Activated CD8-positive, alpha-beta memory T cell treated with anti-CD3 and anti-CD28 coated beads for 24 hours (primary cell): ENCODE measurements at places on chromosomes 2 and 18.
A peak's percentile ranks its signal among the peaks of the same experiment; 100 is the strongest.

- no peak for DNase-seq
These were observed 45.5 kb downstream of the SLC66A2 start for GRCh38 chr18:79905993-79906392.

DNA sequence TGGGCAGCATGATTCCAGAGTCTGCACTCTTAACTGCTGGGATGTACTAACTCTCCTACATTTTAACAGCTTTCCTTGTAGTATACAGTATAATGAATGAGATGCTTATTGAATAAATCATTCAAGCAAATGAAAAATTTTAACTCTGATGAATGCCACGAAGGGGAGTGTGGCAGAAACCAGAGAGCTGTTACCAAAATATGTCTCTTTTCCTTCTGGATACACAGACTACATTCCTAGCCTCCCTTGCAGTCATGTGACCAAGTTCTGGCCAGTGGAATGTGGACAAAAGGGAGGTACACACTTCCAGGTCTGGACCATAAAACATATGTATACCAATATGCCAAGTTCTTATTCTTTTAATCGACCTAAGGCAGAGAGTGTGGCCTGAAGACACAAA, 1.7 kb upstream of the EML4 start:
- DNase-seq: no peak

GRCh38 chr2:51807229-51807628, 775.3 kb upstream of the NRXN1 start:
- no peak for DNase-seq

DNA sequence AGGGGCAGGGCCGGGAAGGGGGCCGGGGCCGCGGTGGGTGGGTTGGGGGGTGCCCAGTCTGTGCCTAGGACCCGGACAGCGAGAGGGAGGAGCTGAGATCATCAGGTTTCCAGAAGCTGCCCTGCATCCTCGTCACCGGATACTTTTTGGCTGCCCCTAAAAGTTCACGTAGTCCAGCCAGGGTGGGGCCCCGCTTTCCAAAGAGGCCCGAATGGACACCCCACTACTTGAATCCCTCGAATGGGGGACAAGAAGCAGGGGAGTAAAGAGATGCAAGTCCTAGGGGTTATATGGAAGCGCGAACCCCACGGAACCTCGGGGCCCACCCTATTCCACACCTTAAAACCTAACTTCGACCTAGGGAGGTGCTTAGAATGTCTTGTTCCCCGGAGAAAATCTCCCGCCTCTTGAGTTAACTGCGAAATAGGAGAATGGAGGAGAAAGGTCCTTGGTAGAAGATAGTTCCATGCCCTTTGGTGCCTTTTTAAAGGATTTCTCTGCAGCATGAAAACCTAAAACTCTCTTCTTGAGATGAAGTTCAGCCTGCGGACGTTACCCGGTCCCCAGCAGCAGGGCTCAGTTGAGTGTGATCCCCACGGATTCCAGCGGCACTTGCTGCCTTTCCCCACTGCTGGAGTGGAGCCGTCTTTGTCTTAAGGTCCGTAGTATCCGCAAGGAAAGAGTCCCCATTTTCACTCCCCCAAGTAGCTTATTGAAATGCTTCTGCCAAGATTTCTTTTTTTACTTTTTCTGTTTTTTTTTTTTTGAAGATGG, 2.1 kb upstream of the RNF152 start:
- DNase-seq: peak; percentile 61

DNA sequence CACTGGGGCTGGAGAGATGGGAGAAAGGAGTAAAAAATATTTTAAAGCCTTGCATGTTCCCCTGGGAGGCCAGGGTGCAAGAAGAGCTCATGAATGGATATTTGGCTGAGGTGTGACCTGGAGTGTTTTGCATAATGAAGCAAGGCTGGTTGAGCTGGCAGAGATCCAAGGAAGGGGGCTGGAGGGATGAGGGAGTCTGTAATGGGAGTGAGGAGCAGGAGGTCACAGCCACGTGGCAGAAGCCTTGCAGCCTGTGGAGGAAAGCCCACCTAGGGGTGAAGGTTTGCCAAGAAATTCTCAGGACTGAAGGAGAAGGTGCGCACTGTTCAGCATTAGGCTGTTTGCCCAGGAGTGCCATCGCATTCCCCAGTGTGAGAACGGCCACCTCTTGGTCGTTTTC, 40.3 kb upstream of the ATP8B1 start:
- DNase-seq: no peak

DNA sequence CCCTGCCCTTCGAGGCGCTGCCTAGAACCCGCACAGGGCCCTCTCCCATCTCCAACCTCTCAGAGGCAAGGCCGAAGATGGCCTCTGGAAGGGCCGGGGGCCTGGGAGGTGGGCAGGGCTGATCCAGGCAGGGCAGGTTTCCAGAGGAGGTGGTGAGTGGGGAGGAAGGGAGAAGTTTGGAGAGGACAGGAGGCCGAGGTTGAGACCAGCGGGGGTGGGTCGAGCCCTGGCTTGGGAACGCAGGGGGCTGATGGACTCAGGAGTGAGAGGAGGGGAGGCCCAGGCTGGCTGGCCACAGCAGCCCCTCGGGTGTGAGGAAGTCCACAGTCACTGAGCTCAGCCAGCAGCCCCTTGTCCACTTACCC, 10.5 kb downstream of the CAPN10 start:
- no peak for DNase-seq

DNA sequence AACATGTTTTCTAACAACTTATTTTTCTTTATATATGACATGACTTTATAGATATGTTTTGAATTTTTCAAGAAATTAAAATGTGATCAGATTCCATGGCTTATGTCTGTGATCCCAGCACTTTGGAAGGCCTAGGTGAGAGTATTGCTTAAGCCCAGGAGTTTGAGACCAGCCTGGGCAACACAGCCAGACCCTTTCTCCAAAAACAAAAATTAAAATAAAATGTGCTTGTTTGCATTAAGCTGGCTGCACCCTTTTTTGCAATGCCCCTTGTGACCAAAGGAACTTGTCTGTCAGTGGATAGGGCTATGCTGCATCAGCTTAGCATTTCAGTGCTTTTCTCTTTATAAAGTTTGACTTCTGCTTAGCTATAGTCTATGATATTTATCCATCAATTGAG, 2.3 kb upstream of the INO80D start:
- no peak for DNase-seq

- no peak for DNase-seq
These were observed 59.6 kb upstream of the ACKR3 start for GRCh38 chr2:236510034-236510433.

GRCh38 chr2:180734382-180734781, 246.0 kb upstream of the UBE2E3 start:
- DNase-seq: no peak

DNA sequence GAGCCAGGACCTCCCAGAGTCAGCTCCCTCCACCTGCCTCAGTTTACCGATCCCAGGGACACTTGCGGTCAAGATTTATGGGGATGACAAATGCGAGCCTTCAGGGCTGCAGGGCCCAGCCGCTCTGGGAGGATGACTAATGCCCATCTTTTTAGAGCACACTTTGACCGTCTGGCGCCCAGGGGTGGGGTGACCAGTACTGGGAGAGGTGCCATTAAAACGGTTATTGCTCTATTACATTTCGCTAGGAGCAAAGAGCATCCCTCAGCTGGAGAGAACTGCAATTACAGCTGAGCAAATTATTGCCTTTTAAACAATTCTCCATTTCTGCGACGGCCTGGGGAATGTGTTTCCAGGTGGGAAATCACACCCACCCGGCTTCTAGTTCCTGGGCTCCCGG, 42.6 kb upstream of the HPCAL1 start:
- no peak for DNase-seq

DNA sequence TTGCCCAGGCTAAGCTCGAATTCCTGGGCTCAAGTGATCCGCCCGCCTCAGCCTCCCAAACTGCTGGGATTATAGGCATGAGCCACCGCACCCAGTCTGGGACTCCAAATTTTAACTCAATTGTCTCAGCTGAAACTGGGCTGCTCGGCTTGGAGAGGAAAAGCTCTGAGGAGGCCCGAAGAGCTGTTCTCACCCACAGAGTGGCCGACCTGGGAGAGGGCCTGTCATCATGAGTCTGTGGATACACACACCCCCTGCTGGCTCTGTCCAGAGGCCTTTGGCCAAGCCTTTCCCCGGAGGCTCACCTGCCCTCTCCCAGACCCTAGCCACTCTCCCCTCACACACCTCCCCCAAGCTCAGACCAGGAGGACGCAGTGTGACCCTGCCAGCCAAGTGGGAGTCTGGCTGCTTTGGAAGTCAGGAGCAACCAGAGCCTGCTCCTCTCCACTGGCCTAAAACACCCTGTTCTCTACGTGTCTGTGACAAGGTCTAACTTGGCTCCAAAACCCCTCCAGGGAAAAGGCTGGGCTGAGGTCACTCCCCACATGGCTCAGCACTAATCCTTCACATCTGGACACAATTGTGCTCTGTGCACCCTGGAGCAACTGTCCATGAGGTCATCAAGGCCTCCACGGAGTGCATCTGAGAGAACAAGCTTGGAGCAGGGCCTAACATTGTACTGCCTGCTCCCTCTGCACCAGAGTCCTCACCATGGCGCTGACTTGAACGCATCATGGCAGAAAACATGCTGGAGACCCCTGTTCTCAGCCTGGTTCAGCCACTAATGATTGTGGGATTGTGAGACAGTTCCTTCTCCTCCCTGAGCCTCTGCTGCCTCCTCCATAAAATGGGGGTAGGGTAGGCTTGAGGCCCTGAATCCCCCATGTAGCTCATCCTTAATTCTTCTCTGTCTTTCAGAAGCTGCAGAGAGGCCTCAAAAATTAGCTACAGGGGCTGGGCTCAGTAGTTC, 49.9 kb upstream of the RAB6C start:
- no peak for DNase-seq

DNA sequence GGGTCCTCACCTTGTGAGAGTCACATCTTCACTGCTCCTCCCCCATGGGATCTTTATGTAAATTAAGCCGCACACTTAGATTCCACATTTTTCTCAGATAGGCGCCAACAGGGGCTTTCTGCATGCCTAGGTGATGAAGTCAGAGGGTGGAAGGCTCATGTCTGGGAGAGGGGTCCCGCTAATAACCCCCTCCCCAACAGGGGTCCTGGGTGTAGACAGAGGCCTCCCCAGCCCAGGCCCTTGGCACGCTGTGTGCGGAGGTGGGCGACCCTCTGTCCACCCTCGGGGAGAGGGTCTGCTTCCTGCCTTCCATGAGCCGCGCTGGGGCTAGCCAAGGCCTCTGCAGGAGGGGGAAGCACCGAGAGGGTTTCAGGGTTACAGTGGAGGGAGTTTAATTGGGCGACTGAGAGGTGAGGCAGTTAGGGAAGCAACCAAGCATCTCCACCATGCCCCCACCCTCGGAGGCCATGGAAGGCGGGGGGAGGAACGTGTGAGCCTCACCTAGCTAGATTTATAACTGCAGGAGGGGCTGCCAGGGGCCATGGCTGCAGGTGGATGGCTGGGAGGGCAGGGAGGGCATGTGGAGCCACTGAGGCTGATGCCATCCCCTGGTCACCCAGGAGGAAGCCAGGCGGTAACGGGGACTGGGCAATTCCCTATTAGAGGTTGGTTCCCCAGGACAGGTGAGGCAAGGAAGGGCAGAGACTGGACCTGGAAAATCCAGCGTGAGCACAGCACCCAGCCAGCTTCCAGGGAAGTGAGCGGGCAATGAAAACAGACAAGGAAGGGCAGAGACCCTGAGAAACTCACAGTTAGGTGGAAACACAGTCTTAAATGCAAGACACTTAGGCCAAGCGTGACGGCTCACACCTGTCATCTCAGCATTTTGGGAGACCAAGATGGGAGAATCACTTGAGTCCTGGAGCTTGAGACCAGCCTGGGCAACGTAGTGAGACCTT, 7.7 kb upstream of the PXDN start:
- DNase-seq: no peak

GRCh38 chr2:73203055-73203681, 794 bp downstream of the NOTO start:
- peak; percentile 59 for DNase-seq

GRCh38 chr2:202019689-202020450, 13.8 kb upstream of the FZD7 start:
- DNase-seq: no peak

DNA sequence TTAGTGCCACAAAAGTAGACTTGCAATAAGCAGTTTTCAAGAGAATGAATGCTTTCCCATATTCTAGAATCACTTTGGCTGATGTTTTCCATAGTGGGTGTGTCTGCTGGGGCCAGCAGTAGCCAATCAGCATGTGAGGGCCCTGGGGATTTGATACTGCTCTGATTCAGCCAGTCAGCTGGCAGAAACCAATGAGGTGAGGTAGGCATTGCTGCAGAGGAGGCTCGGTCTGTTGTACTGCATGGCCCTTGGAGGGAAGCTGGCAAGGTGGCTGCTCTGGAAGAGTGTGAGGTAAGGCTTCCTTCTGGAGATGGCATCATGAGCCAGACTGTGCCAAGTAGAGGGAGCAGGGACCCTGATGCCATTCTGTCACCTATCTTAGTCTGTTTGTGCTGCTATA, 22.7 kb downstream of the TMEM87B start:
- no peak for DNase-seq

GRCh38 chr2:234291765-234292204, 205.1 kb downstream of the ARL4C start:
- DNase-seq: peak; percentile 70

DNA sequence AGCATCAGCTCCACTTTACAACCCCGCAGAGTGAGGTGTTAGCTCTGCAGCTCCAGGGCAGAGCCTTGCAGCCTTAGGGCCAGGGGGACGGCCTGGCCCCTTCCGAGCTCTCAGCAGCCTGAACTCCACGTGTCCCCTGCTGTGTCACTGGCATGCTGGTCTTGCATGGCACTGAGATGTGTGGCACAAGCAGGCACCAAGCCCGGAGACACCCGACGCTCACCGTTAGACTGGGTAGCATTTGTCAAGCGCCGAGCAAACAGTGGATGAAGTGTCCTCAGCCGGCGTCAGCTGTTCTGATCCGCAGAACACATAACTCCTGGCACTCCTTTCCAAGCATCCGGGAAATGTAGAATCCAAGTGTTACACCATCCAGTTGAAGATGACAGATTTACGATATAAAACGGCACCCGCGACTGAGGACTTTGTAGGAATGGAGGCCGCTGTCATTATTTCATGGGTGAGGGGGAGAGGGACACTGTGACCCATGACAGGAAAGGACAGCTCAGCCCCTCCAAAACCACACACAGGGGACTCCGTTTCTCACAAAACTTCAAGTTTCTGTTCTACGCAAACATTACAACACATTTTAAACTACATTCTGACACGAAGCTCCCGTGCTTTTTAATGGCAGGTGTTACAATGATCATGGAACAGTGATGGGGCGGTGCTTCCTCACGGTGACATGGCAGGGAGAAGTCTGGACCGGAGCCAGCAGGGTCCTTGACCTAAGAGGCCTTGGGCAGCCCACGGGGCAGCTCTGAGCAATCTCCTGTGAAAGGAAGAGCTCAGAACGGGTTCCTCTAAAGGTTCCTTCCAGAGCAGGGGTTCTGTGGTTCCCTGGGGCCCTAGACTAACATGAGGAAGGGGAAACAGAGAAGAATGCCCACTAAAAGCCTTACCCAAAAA, 89.4 kb downstream of the HDAC4 start:
- peak; percentile 47 for DNase-seq
